Ammon's horn (tissue), 1 donor: ENCODE measurements at places on chromosomes 7 and 10.
A peak's percentile ranks its signal among the peaks of the same experiment; 100 is the strongest.

DNA sequence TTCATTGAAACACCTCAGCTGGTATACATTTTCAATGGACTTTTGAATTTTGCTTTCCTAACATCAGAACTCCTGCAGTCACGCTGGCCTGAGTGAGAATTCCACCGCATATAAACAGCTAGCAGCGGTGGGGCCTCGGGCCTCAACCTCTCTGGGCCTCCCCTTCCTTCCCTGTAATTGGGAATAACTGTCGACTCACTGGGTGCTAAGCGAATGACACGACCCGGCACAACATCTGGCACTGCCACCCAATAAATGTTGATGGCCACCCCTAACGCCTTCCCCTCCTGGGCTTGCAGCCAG, 670 bp downstream of the RCC1L start:
- no peak for DNase-seq

DNA sequence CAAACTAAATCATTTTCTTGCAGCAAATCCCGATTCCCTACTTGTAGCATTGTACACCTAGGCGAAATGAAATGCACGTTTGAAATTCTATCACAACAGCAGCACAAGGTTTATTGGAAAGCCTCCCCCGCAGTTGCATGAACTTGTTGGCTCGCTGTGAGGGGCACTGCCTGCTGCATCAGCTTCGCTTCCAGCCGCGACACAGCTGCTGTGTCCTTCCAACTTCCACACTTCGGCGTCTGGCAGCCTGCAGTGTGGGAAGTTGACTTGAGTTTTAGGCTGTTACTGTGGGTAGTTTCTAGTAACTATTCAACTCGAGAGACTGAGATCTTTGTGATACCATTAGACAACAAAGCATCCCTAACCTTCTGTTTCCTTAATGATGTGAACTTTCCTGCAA, 315.8 kb upstream of the TPK1 start:
- no peak for DNase-seq

DNA sequence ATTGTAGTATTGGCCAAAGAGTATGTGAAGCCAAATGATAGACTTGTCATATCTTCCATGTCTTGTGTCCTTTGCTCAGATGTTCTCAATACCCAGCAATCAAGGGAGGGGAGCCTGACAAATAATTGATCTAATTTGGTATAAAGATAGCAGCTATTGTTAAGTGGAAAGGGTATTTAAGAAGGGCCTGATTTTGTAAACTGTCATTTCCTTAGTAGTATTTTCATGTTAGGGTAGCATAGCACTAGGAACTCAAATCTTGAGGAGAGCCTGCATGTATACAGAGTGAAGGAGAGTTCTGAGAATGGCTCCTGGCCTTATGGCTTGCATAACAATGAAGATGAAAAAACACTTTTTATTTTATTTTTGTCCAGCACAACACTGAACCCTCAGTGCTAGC, 53.1 kb downstream of the GNAI1 start:
- DNase-seq = no peak

- DNase-seq = no peak
These were observed 31.7 kb downstream of the HTRA1 start for GRCh38 chr10:122492999-122493481.

- DNase-seq = no peak
These were observed 5.0 kb downstream of the NCOA4 start for GRCh38 chr10:46025406-46025805.

DNA sequence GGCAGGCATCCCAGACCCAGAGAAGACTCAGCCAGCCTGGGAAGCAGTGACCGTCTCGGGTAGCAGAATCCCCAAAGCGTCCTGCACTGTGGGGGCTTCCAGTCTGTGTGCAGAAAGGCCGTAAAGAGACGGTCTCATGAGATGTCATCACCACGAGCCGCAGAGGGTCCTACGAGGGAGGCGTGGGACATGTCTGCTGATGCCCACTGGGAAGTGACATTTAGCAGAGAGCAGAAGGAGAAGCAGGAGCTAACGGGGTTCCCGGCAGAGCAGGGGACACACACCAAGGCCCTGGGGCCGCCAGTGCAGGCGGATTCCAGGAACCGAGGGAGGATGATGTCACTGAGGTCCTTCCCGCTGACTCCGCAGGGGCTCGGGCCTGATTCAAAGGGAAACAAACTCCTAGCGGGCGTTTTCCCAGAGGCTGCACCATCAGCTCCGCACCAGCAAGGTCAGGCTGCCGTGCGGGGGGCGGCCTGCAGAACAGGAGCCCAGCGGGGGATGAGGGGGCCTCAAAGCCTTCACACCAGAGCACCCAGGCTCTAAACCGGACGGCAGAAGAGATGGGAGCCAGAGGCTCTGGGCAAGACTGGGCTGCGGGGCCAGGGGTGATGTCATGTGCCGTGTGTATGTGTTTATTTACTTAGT, 85.4 kb upstream of the PDGFA start:
- DNase-seq = no peak

DNA sequence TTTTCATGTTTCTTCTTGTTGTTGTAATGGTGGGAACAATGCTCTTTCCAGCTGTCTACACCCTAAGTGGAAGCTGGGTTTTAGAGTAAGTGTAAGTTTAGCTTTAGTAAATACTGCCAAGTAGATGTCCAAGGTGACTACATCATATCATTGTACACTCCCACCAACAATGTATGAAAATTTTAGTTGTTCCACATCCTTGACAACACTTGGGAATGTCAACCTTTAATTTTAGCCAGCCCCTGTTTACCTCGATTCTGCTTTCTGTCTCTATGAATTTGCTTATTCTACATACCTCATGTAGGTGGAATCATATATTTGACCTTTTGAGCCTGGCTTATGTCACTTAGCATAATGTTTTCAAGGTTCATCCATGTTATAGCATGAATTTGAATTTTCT, 93.0 kb downstream of the MTPAP start:
- no peak for DNase-seq

DNA sequence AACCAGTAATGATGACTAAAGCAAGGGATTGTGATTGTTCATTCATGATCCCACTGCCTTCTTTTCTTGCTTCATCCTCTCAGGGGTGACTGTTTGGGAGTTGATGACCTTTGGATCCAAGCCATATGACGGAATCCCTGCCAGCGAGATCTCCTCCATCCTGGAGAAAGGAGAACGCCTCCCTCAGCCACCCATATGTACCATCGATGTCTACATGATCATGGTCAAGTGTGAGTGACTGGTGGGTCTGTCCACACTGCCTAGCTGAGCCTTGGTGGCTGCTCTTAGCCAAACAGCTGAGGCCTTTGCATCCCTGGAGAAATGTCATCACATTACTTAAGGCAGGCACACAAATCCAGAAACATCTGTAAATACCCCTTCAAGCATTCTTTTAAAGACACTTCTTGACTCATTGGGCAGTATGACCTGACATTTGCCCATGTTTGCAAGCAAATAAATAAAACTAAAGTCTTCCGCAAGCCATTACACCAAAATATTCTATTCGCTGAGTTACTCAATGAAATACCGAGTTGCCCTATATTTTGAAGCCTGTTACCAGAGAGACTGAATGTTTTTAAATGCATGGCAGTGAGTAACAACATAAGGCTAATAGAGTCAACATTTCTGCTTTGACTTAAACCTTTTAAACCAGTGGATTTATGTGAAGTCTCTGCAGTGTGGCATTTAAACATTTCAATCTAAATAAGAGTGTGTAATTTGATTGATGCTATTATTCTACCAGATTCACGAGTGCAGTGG, 166.3 kb upstream of the LANCL2 start:
- no peak for DNase-seq

- DNase-seq = no peak
These were observed 25.9 kb upstream of the YAE1 start for GRCh38 chr7:39540320-39540719.

- no peak for DNase-seq
These were observed 60.1 kb downstream of the RABGEF1 start for GRCh38 chr7:66800591-66800990.

GRCh38 chr7:2162959-2163358, 69.8 kb downstream of the MAD1L1 start:
- DNase-seq = no peak

- DNase-seq = no peak
These were observed 11.1 kb downstream of the C7orf57 start for GRCh38 chr7:48046458-48046857.

DNA sequence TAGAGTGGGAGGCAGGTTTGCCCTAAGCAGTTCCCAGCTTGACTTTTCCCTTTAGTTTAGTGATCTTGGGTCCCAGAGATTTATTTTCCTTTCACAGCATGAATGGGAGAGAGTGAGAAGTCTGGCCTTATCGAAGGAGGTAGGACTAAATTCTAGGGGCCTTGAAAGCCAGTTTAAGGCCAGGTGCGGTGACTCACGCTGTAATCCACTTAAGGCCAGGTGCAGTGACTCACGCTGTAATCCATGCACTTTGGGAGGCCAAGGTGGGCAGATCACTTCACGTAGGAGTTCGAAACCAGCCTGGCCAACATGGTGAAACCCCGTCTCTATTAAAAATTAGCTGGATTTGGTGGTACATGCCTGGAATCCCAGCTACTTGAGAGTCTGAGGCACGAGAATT, 392.2 kb downstream of the ACTR3B start:
- no peak for DNase-seq

- DNase-seq = no peak
These were observed 756.0 kb downstream of the KCNMA1 start for GRCh38 chr10:76881477-76882220.

DNA sequence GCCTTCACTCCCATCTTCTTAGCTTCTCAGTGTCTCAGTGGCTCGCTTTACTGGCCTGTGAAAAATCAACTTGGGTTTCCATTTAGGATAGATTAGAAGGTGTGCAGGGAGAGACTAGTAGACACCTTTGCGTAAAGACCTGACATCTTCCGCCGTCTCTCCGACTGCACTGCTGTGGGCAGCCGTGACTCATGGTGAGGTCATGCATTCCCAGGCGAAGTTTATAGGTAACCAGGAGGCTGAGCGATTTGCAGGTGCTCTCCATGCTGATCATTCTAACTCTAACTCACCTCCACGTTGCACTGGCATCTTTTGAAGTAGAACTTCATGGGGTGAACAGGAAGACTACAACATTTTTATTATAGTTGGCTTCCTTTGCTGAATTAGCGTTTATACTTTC, 68.0 kb upstream of the ZNF438 start:
- no peak for DNase-seq

DNA sequence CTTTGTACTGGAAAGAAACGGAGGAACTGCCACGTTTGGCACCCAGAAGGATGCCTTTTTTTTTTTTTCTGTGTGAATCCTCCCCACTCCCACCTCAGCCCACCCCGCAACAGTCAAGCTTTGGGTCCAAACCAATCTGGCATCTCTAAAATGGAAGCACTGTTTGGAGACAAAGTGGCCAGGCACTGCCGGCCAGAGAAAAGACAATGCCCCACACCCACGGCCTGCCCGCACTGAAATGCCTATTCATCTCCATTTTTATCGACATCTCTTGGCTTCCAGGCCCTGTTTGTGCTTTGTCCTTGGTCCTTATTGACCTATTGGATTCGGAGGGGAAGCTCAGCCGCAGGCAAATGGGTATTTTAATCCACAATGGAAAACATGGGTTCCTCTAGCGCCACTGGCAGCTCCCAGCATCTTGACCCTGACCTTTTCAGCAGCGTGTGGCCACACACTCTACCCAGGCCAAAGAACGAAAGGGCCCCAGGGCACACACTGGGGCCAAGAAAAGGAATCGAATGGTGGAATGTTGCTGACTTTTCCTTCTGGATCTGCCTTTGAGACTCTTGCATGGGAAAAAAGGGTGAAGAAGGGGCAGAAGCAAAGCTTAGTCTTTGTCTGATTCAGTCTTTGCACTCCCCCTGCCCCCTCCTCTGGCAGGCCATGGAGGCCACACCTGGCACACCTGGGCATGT, 162.6 kb upstream of the CDCA7L start:
- DNase-seq = peak; percentile 96

DNA sequence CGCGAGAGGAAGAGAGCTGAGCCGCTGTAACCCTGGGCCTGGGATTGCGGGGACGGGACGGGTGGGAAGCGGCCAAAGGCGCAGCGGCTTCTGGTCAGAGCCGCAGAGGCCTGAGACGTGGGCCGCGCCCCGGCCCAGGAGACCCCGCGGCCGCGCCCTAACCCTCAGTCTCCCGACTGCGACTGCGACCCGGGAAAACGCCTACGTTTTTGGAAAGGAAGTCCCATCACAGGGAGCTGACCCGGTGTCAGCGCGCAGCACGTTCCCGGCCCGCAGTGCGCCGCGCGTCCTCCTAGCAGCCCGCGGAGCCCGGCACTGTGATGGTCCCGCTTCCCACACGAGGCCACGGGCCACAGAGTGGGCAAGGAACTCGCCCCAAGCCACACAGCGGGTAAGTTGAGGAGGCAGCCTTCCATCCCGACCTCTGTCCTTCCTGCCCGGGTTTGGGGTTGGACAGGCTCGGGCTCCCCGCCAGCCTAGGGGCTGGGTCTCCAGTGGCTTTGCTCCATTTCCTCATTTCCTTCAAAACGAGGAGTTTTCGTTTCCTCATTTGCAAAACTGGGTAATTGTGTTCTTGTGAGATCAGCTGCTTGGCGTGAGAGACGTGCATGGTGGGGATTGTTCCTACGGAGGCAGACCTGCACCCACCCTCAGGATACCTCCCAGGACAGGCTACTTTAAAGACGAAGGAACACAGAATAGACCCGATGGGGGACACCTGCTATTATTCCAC, 1.2 kb downstream of the GPNMB start:
- peak; percentile 62 for DNase-seq

DNA sequence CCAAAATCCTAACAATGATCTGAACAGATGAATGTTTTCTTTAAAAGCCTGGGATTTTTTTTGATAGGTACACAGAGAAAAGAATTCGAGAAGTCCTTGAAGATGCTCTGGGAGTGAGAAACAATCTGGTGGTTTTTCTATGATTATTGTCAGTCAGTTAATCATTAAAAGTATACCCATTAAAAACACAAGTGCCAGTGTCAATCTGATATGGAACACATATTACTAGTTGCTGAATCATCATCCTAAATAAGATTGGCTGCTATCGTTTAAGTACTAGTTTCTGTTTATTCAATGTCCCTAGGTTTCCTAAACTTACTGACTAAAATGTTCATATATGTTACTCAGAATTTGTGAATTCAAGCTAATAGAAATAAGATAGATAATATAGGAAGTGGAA, 16.1 kb downstream of the COL28A1 start:
- no peak for DNase-seq

GRCh38 chr7:45089341-45089891, 647 bp upstream of the NACAD start:
- peak; percentile 97 for DNase-seq
